ENCODE measurements at places on chromosomes 12 and 14. TPM values are rescaled to one million over a fixed set of nuclear protein-coding genes. Genes with fewer than 3 reads are reported as not detected.

The BMAL2 gene
- total RNA-seq = 1.3 TPM

DNA sequence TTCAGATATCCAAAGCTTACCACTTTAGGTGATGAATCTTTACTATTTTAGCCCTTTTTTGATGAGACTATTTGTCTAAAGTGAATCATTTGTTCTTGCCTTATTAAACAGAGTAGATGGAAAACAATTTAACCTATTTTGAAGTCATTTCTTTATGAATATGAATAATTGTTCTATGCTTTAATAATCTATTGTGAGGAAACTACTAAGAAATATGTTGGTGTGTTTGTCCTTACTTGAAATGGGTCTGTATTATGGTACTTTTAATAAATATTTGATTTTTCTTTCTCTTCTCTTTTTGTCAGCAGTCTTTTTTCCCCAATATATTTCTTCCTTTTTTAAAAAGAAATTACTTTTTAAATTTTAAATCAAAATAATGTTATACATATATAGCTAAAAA lies 24.4 kb downstream of the HSD17B6 start:
- no peaks in the 10 kb centered on the region for H3K36me3 ChIP-seq
- no peak for DNase-seq
- no peaks in the 10 kb centered on the region for H3K4me1 ChIP-seq

DNA sequence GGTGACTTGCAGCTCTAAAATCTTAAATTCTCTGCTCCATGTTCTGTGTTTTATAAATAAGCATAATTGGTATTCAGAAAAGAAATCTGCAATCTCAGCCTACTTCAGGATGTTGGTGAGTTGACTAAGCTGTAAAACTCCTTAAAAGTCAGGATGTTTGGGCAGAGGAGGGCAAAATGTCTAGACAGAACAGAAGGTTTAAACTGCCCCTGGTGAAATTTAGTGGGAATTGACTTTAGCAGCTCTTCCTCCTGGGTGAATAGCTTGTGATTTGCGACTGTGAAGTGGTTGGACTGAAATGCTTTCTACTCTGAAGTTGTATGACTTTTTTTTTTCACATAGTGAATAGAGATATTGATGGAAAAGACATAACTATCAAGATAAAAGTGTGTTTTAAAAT lies 85.8 kb downstream of the CAND1 start:
- H3K4me3 ChIP-seq = no peak overlapping the region
- H3K4me1 ChIP-seq = peaks cover 13% of the 10 kb centered on the region
- no peaks in the 10 kb centered on the region for H3K36me3 ChIP-seq
- H3K27me3 ChIP-seq = no peaks in the 10 kb centered on the region

GRCh38 chr12:132505105-132505851 lies 15.3 kb downstream of the FBRSL1 start:
- no peaks in the 10 kb centered on the region for H3K27me3 ChIP-seq
- H3K27ac ChIP-seq = no peak overlapping the region

- no peak for DNase-seq
- no peak overlapping the region for H3K4me3 ChIP-seq
- no peaks in the 10 kb centered on the region for H3K36me3 ChIP-seq
- H3K27ac ChIP-seq = no peak overlapping the region
- no peaks in the 10 kb centered on the region for H3K27me3 ChIP-seq
- H3K4me1 ChIP-seq = no peaks in the 10 kb centered on the region
Observed at GRCh38 chr12:78194448-78194847, 363.8 kb downstream of the NAV3 start.

The SIX6 gene
- total RNA-seq = not detected

DNA sequence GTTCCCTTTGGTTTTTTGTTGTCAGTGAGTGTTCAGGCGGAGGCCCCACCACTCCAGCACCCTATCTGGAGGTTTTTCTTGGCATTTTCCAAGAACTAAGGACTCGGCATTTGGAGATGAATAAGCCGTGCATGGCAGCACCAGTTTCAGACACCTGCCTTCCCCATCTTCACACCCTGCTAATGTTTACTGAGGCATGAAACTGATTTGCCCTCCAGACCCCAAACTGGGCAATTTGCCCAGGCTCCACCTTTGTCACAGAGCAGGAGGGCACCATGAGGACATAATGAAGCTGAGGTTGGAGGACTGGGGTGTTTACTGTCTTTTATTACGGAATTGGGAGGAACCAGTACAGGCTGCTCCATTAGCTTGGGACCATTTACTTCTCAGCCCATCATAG lies 113.4 kb downstream of the LGMN start:
- DNase-seq = no peak
- H3K27me3 ChIP-seq = no peaks in the 10 kb centered on the region
- no peak overlapping the region for H3K4me3 ChIP-seq
- no peak overlapping the region for H3K27ac ChIP-seq
- no peaks in the 10 kb centered on the region for H3K36me3 ChIP-seq

- no peak overlapping the region for H3K27ac ChIP-seq
- H3K36me3 ChIP-seq = no peaks in the 10 kb centered on the region
- H3K4me1 ChIP-seq = peaks cover 16% of the 10 kb centered on the region
Observed at GRCh38 chr12:104339663-104340062, 36.1 kb downstream of the EID3 start.

The KRT78 gene
- total RNA-seq = not detected

- no peak for DNase-seq
- no peaks in the 10 kb centered on the region for H3K36me3 ChIP-seq
- no peaks in the 10 kb centered on the region for H3K27me3 ChIP-seq
- peak overlapping the region; percentile 3 for H3K4me3 ChIP-seq
Observed at GRCh38 chr12:78088391-78088832, 257.7 kb downstream of the NAV3 start.

GRCh38 chr14:21825149-21825743 lies 151.6 kb upstream of the OR4E1 start:
- no peaks in the 10 kb centered on the region for H3K36me3 ChIP-seq
- H3K4me1 ChIP-seq = no peaks in the 10 kb centered on the region
- no peak overlapping the region for H3K27ac ChIP-seq
- no peak for DNase-seq

The LRRC43 gene
- 4.5 TPM for total RNA-seq

DNA sequence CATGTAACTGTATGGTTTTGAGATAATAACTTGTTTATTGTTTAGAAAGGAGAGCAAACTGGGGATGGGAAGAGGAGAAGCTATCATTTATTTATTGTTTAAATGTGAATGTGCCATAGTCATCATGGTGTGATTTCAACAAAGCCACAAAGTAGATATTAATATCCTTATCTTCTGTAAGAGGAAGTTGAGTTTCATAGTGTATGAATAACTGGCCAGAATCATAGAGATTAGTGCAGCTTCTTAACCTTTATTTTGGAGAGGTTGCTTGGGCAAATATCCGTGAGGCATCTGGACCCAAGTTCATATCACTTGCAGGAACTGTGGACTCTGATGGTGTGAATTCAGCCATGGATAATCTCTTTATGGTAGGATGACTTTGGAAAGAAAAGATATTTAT lies 26.8 kb upstream of the LYZ start:
- no peak for DNase-seq
- no peaks in the 10 kb centered on the region for H3K36me3 ChIP-seq
- H3K27me3 ChIP-seq = no peaks in the 10 kb centered on the region
- no peak overlapping the region for H3K27ac ChIP-seq
- H3K4me3 ChIP-seq = no peak overlapping the region

The CNIH1 gene
- total RNA-seq = 56.4 TPM

- H3K4me3 ChIP-seq = no peak overlapping the region
- H3K27me3 ChIP-seq = no peaks in the 10 kb centered on the region
- no peaks in the 10 kb centered on the region for H3K36me3 ChIP-seq
Observed at GRCh38 chr12:52147367-52147963, 44.3 kb downstream of the KRT80 start.

GRCh38 chr14:30558675-30559555 lies at the start of gene G2E3:
Gene G2E3 (plus strand): TSS chr14:30559158. CDS start chr14:30581080, 21,922 bp downstream.
- no peaks in the 10 kb centered on the region for H3K27me3 ChIP-seq
- H3K4me1 ChIP-seq = no peaks in the 10 kb centered on the region
- H3K27ac ChIP-seq = no peak within 1 kb of the TSS
- DNase-seq = peak; percentile 84
- no peaks in the 10 kb centered on the region for H3K36me3 ChIP-seq
- peak within 1 kb of the TSS; percentile 62 for H3K4me3 ChIP-seq

The CNTN1 gene
- total RNA-seq = 8.5 TPM

DNA sequence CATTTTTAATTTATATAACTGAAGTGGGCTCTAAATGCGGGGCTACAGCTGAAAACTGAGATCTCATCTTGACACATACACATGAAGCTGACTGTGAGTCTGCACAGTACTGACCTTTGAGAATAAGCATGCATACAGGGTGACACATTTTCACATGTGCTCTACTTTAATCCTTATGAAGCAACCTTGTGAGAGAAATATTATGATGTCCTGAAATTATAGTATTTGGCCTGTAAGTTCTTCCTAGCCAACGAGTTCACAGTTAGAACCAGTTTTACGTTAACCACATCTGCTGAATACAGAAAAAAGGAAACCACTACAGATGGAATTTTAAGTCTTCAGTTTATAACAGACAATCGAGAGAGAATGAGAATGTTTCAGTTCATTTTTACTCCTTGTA lies 70.3 kb downstream of the SPPL3 start:
- H3K27ac ChIP-seq = no peak overlapping the region
- no peaks in the 10 kb centered on the region for H3K27me3 ChIP-seq
- DNase-seq = no peak
- no peaks in the 10 kb centered on the region for H3K4me1 ChIP-seq

The FAM90A1 gene
- 0.36 TPM for total RNA-seq

DNA sequence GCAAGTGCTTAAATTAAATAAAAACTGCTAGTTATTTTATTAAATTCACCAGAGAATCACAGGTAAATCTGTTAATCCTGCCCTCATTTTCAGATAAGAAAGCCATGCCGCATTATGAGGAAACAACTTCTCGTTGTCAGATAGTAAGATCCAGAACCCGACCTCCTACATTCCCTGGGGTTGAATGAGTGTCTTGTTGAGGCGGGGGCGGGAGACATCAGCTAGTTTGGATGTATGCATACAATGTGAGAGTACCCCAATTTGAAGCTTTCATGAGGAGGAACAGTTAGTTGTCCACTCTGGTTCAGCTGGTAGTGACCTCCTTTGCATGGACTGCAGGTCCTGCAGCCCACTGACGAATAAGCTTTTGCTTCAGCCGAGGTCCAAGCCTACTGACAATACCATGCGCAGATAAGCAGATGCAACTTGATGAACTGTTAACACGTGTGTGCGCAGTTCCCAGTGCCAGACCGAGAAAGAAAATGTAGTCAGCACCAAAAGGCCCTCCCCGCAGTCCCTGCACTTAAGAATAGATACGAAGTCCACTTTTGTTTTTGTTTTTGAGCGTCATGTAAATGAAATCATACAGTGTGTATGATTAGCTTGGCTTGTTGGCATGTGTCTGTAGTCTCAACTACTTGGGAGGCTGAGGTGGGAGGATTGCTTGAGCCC lies 34.9 kb downstream of the EVL start:
- H3K27me3 ChIP-seq = no peaks in the 10 kb centered on the region
- H3K4me3 ChIP-seq = no peak overlapping the region
- DNase-seq = no peak
- H3K4me1 ChIP-seq = peaks cover 20% of the 10 kb centered on the region
- peaks cover 6% of the 10 kb centered on the region for H3K36me3 ChIP-seq

DNA sequence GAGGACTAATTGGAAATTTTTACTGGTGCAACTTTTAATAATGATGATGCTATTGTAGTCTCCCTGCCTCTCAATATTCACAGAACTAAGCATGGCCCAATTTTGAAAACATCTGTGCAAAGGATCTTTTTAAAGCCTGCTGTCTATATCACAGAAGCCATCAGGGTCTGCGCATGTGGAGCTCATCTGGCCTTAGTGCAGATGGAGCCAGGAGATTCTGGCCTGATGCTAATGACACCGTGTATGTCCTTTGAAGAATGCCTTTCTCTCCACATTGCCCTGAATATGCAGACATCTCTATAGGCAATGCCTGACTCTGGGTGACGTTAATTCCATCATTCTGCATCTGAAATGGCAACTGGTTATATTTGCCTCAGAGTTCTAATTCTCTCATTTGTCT lies 1205.9 kb downstream of the AACS start:
- H3K27ac ChIP-seq = no peak overlapping the region
- H3K36me3 ChIP-seq = no peaks in the 10 kb centered on the region
- no peak overlapping the region for H3K4me3 ChIP-seq
- no peaks in the 10 kb centered on the region for H3K27me3 ChIP-seq
- no peaks in the 10 kb centered on the region for H3K4me1 ChIP-seq
- DNase-seq = no peak

The MANSC1 gene
- total RNA-seq = 18.3 TPM

DNA sequence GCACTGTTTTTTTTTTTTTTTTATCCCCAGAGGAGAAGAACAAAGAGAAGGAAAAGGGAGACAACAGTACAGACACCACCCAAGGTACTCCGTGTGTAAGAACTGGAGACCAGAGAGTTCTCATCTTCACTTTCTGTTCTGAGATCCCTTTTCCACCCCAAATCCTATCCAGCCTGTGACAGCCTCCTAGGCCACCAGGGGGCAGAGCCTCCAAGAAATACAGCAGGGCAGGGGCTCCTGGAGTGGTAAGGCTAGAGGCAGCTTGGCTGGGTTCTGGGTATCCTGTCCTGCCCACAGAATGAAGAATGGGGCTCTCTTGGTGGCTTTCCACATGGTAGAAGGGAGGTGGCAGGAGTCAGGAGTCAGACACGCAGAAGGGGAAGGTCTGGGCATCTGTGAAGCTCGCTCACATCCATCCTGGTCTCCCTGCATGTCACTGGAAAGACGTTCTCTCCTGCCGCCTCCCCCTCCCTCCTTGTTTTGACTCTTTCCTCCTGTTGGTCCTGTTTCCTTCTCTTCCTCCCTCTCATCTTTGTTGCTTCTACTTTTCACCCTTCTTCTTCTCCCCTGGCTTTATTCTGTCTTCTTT lies 12.0 kb downstream of the CLSTN3 start:
- no peaks in the 10 kb centered on the region for H3K4me1 ChIP-seq
- H3K36me3 ChIP-seq = peaks cover 41% of the 10 kb centered on the region
- no peaks in the 10 kb centered on the region for H3K27me3 ChIP-seq

DNA sequence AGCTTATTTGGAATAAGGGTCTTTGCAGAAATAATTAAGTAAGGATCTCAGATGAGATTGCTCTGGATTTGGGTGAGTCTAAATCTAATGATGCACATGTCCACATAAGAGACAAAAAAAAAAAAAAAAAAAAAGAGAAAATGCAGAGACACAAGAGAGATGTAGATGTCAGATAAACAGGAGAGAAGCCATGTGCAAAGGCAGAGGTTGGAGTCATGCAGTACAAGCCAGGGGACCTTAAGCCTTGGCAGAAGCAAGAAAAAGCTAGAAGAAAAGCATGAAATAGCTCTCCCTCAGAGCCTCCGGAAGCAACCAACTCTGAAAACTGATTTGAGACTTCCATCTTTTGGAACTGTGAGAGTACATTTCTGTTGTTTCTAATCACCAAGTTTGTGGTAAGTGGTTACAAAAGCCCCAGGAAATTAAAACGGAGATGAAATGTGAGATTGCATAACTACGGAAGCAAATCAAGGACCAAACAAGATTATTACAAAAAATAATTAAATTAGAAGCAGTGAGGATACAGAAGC lies 1304.0 kb upstream of the SEL1L start:
- H3K27me3 ChIP-seq = no peaks in the 10 kb centered on the region
- no peak for DNase-seq
- no peaks in the 10 kb centered on the region for H3K4me1 ChIP-seq
- no peak overlapping the region for H3K4me3 ChIP-seq
- no peak overlapping the region for H3K27ac ChIP-seq

The IL31 gene
- total RNA-seq = not detected

GRCh38 chr12:120951-121350 lies 54.4 kb downstream of the IQSEC3 start:
- DNase-seq = no peak
- H3K36me3 ChIP-seq = no peaks in the 10 kb centered on the region
- no peak overlapping the region for H3K4me3 ChIP-seq
- H3K27me3 ChIP-seq = no peaks in the 10 kb centered on the region
- H3K4me1 ChIP-seq = no peaks in the 10 kb centered on the region
- no peak overlapping the region for H3K27ac ChIP-seq

The PLXNC1 gene
- 10.5 TPM for total RNA-seq

The DPF3 gene
- total RNA-seq = 0.97 TPM

- no peak for DNase-seq
- no peaks in the 10 kb centered on the region for H3K36me3 ChIP-seq
- no peak overlapping the region for H3K4me3 ChIP-seq
- H3K4me1 ChIP-seq = no peaks in the 10 kb centered on the region
- no peaks in the 10 kb centered on the region for H3K27me3 ChIP-seq
Observed at GRCh38 chr14:99690636-99691035, 6.5 kb downstream of the CYP46A1 start.

Measured in adrenal gland (tissue), 19 donors.